SW480 (cell line): ENCODE measurements at places on chromosomes 7 and 10.

GRCh38 chr10:47233631-47234030, 66.4 kb upstream of the GDF10 start:
- DNase-seq, result no peak

DNA sequence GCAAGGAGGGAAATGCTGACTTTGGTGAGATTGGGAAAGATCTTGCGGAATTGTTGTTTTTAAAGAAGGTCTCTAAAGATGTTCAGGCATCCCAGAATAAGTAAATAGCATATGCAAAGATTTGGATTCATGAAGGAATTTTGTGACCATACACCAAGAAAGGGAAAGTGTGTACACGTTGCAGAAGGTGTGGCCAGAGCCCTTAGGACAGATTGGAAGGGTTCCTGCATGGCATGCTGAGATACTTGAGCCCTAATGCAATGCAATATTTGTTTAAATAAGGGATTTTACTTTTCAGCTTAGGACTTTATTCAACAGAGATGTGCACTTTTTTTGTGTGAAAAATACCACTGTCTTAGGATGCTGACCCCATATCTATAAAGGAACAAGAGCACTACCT, 219.5 kb upstream of the INHBA start:
- DNase-seq, result no peak

DNA sequence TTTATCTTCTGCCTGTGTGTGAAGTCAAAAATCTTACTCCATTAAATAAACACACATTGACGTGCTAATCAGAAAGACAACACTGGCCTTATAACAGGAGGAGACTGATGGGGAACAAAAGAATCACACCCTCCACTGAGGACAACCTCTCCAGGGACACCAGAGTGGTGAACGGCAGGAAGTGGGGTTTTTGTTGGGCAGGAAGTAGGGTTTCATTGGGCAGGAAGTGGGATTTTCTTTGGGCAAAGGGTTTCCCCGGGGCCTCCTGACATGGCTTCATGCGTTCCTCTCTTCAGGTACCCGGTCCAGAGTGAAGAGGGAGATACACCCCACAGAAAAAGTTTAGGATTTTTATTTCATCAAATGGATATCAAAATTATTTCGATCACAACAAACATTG, 30.6 kb downstream of the ADARB2 start:
- no peak for DNase-seq

DNA sequence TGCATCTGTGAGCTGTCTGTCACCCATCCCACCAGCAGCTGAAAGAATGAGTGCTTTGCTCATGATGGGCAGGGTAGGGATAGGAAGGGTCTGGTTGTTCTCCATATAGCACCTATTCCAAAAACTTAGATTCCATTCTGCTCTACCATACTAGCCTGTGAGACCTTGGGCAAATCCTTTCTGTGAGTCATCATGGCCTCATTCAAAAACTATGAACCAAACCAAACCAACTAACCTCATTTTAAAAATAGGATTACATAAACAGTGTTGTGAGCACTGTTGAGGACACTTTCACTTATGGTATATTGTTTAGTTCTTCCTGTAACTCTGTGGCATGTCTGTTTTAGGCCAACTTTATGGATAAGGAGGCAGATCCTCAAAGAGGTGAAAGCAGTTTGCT, 30.9 kb upstream of the STEAP4 start:
- DNase-seq, result peak; percentile 30

DNA sequence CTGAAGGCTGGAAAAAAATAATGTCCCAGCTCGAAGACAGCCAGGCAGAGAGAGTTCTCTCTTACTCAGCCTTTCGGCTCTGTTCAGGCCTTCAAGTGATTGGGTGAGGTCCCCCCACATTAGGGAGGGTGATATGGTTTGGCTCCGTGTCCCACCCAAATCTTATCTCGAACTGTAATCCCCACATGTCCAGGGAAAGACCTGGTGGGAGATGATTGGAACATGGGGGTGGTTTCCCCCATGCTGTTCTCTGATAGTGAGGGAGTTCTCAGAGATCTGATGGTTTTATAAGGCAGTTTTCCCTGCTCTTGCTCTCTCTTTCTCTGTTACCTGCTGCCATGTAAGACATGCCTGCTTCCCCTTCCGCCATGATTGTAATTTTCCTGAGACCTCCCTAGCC, 36.6 kb upstream of the LEP start:
- no peak for DNase-seq

DNA sequence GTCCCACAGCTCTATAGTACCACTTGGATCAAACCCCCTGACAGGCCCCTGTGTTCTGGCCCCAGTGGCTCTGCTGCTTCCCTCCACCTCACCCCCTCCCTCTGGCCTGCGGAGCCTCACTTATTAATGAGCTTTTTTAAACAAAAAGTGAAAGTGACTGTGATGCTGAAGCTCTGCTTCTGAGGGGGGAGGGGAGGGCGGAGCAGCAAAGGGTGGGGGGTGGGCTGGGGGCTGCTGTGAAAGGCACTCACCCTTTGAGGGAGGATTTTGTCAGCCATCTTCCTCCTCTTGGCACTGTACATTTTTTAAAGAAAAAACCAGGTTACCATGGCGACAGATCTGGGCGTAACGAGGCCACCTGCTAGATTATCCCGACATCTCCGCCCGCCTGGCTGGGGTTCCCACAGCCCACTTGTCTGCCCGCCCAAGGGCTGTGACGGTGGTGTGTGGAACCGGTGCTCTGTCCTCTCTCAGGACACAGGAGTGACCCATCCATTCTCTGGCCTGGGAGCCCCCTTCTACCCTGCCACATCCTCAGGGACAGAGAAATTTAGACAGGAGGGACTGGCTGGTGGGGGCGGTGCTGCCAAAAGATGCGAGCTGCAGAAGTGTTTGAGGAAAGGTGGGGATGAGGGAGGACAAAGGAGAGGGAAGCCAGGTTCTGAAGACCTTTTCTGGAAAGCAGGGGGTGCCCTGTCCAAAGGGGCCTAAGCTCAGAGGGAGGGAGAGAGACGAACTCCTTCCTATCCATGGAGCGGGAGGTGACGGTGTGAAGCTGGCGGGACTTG, 4.9 kb downstream of the SMARCD3 start:
- DNase-seq, result no peak

DNA sequence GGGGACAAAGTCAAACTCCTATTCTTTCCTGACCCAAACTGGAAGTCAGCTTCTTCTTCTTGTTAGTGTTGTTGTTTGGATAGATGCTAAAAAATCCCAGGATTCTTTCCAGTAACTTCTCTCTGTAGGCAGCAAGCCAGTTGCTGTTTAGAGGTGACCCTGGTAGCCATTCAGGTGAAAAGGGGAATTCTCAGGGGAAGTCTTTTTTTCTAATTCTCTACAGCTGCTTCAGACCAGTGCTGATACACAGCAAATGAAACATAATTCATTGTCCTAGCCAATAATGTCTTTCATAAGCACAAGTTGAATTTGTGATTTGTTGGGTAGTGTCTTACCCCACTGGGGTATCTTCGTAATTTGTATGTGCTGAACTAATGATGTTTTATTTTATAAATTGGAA, 357.3 kb downstream of the BBS9 start:
- no peak for DNase-seq

DNA sequence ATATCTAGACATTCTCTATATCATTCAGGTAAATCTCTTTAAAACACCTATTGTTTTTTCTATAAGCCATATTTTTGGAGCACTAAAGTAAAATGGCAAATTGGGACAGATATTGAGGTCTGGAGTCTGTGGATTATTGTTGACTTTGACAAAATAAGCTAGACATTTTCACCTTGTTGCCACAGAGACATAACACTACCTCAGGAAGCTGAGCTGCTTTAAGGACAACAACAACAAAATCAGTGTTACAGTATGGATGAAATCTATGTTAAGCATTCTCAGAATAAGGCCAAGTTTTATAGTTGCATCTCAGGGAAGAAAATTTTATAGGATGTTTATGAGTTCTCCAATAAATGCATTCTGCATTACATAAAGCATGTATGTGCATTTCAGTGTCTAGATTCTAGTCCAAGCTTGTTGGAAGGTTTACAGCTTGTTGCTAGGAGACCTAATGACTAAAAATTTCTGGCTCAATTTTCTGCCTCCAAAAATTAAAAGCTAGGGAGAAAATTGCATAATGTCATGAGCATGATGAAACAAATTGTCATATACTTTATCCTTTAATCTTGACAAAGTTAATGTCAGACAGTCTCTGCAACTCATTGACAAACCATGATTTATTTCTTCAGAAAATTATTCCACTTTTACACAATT, 18.3 kb downstream of the LIPM start:
- no peak for DNase-seq
